Cortex of kidney (tissue), 1 donor: ENCODE measurements at places on chromosomes 6 and 20.

DNA sequence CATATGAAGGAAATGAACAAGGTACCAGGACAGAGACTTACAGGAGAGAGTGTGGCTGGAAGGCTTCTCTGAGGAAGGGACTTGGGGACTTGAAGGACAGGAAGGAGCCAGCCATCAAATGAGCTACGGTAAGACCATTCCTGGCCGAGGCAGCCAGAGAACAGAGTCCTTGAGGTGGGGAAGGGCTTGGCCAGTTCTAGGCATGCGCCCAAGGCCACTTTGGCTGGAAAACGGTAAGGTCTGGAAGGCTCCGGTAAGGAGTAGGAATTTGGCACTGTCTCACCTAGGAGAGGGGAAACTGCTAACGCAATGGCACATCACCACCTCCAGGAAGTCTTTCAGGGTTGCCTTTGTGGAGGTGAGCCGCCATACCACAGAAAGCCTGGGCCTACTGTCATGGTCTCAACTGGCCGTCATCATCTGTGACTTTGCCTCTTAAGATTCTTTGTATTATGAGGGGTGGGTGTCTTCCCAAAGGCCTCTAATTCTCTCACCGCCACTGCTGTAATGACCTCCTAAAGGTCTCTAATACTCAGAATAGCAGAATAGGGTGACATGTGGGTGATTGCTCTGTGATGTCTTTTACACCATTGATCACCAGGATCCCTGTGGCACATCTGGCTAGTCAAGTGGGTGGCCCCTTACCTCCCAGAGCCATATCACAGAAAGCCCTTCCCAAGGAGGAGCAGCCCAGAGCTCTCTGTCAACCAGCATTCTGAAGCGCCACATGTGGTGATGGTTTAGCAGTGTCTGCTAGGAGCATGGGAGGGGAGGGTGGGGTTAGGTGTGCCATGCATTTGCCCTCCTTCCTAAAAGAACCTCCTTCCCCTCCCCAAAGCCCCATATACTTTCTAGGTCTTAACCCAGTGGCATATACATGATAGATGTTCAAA, 17.7 kb upstream of the STX16 start:
- DNase-seq: no peak

DNA sequence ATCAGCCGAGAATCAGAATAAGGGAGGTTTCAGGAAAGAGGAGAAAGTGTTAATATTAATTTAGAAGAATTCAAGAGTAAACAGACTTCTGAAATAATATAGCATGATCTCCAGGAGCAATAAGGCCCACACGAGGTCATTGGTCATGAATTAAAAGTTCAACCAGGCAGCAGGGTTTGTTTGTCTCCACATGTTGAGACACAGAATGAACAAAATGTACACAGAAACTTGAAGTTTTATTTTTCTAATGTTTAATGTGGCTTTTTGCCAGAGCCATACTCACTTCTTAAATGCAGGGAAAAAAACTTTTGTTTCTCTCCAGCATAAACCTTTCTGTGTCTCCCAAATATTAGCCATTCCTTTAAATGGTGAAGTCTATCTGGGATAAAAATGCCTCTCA, 504.5 kb downstream of the HDGFL1 start:
- no peak for DNase-seq

GRCh38 chr6:134080171-134080795, 27.9 kb upstream of the SLC2A12 start:
- no peak for DNase-seq

- no peak for DNase-seq
Measured at GRCh38 chr20:821046-821730, 12.3 kb upstream of the FAM110A start.

DNA sequence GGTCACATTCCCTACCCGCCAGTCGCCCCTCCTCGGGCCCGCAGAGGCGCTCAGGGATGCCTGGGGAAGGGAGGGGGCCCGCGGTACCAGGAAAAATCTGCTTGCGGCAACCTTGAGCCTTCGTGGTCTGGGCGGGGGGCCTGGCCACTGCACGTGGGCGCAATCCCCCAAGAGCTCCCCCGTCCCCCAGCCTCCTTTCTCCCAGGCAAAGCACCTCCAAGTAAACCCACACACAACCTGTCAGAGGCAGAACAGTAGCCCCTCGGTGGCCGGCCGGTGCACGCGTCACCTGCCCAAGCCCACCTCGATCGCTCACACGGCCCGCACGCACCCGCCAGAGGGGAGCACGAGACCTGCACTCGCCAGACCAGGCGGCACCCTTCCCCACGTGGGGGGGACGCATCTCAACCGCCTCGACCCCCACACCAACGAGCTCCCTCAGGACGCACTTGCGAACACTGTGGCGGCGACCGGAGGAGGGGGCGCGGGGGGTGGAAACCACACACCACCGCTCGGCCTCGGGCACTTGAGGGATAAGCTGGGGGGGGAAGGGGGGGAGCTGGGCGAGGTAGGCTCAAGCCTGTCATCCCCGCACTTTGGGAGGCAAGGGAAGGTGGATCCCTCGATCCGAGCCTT, 1955.7 kb upstream of the DEFB115 start:
- no peak for DNase-seq

DNA sequence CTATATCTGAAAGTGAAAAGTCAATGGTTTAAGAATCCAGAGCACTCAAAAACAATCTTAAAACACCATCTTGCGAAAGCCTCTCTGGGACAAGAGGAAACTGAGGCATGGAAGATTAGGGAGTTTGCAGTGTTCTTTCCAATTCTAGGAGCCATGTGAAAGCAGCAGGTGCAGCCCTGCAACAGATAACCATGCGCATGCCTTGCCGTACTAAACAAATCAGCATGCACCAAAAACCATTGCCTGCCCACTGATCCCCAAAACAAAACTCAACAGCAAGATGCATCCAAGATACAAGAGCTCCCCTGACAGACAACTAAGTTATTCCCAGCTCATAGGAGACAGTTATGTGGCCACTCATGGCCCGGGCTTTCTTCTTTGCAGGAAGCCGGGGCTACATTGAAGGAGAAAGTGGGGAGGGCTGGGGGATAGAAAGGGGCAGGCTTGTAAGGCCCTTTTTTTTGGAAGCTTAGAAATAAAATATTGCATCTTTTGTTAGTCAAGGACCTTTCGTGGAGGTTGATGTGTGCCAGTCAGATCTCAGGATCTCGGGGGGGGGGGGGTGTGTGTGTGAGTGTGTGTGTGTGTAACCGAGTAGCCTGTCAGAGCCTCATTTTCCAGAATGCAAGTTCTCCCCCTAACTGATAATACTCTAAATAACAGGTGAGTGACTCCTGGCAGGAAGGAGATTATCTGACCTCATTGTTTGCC, 178.4 kb downstream of the MBOAT1 start:
- no peak for DNase-seq

- no peak for DNase-seq
Measured at GRCh38 chr20:52313341-52313963, 121.9 kb upstream of the ZFP64 start.

GRCh38 chr20:48189181-48189580, 403.9 kb upstream of the SULF2 start:
- no peak for DNase-seq

DNA sequence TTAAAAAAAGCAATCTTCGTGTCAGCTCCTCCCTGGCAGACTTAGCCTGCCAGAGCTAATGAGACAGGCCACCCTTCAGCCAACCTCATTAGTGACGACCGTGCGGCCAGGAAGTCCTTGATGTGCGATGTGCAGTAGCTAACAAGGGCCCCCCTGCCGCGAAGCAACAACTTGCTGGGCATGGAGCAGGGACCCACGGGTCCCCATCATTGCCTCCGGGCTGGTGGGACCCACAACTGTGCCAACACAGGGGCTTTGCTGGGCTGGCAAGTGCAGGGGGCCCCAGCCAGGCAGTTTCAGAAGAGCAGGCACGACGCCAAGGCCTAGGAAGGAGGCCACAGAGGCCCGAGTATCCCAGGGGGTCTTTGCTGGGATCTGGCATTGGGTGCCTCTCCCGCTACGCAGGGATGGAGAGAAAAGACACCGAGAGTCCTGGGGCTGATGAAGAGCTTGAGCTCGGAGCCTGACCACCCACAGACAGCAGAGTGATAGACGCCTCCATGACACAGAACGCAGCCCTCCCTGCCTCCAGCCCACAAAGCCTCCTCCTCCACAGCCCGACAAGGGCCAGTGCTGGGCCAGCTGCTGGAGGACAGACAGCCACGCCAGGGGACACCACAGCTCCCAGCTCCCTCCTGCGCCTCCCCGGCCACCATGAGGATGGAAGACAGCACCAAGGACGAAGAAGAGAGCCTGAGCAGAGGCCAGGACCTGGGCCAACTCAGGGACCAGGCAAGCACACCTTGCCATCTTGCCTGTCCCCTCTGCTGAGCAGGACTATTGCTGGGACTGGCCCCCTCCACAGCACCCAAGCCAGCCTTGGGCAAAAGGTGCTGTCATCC, 96.6 kb downstream of the YTHDF1 start:
- DNase-seq: no peak

- DNase-seq: no peak
Measured at GRCh38 chr6:145214570-145214969, 520.8 kb downstream of the EPM2A start.

DNA sequence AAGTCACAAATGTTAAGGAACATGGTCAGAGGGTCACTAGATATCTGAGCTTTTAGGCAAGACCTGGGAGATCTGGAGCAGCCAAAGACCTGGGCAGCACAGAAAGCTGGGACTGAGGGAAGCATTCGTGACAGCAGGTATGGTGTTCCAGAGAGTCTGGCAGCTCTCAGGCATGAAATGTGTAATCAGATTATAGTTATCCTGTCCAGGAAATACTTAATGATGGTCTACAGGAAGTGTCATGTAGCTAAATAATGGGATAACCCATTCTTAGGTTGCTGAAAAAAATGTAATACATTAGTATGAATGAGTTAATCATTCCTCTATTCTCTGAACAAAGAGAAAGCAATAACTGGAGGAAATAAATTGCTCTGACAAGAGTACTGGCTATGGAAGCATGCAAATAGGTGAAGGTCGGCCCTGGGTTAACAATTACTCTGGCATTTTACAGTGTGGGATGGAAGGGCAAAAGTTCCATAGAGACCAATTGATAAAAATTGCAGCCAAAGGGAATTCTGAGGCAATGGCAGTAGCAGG, 740.5 kb downstream of the CBLN4 start:
- no peak for DNase-seq

GRCh38 chr20:41551011-41551705, 67.0 kb downstream of the CHD6 start:
- DNase-seq: no peak

GRCh38 chr6:89675949-89676748, 37.6 kb upstream of the LYRM2 start:
- DNase-seq: no peak

DNA sequence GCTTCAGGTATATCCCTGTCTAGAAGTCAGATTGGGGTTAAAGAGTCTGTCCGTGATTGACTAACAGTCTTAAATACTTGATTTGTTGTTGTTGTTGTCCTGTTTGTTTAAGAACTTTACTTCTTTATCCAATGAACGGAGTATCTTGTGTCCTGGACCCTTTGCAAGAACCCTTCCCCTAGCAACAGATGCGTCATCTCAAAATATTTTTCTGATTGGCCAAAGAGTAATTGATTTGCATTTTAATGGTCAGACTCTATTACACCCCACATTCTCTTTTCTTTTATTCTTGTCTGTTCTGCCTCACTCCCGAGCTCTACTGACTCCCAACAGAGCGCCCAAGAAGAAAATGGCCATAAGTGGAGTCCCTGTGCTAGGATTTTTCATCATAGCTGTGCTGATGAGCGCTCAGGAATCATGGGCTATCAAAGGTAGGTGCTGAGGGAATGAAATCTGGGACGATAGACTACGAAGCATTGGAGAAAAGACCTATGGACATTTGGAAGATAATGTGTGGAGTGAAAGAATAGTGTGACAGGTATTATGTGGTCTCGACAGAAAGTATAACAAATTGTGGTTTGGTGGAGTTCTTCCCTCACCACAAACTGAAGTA, at the start of gene HLA-DRA:
TSS of gene HLA-DRA (plus strand) at position 286 of the 613 bp plus-strand sequence. CDS start at position 350, 64 bp downstream.
- DNase-seq: no peak

- DNase-seq: no peak
Measured at GRCh38 chr6:158060455-158061360, 79.0 kb downstream of the SYNJ2 start.

DNA sequence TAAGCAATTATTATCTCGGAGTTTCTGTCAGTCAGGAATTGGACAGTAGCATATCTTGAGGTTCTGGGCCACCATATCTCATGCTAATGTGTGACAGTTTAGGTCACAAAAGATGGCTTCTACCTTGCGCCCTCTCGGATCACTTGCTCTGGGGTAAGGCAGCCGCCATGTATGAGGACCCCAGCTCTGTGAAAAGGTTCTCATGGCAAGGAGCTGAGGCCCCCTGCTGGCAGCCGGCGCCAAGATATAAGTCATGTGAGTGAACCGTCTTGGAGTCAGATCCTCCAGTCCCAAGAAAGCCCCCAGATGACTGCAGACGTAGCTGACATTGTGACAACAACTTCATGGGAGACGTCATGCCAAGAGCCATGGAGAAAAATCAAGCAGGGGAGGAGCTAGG, 670.8 kb downstream of the KIF16B start:
- no peak for DNase-seq
